Stimulated activated CD8-positive, alpha-beta memory T cell treated with anti-CD3 and anti-CD28 coated beads, Interleukin-4, amount 100 ng/mL, for 48 hours (primary cell): ENCODE measurements at places on chromosomes 6 and 20.

GRCh38 chr6:12546410-12547002 is 170.1 kb upstream of the PHACTR1 start:
- no peak for DNase-seq

DNA sequence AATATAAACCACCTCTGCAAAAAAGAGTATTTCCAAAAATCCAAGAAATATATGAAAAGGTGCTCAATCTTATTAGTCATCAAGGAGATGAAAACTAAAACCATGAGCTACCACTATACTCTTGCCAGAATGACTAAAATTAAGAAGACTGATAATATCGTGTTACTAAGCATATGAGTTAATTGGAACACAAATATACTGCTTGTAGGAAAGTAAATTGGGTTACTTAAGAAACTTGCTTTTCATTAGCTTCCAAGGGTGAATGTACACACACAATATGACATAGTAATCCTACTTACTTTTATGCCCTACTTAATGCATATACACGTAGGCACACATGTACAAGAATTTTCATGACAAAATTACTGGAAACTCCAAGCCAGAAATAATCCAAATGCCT is 3.4 kb downstream of the THEMIS start:
- DNase-seq: no peak

GRCh38 chr20:25989196-25989595 is 292.5 kb upstream of the ZNF337 start:
- DNase-seq: no peak

GRCh38 chr20:52382933-52383332 is 191.4 kb upstream of the ZFP64 start:
- no peak for DNase-seq

DNA sequence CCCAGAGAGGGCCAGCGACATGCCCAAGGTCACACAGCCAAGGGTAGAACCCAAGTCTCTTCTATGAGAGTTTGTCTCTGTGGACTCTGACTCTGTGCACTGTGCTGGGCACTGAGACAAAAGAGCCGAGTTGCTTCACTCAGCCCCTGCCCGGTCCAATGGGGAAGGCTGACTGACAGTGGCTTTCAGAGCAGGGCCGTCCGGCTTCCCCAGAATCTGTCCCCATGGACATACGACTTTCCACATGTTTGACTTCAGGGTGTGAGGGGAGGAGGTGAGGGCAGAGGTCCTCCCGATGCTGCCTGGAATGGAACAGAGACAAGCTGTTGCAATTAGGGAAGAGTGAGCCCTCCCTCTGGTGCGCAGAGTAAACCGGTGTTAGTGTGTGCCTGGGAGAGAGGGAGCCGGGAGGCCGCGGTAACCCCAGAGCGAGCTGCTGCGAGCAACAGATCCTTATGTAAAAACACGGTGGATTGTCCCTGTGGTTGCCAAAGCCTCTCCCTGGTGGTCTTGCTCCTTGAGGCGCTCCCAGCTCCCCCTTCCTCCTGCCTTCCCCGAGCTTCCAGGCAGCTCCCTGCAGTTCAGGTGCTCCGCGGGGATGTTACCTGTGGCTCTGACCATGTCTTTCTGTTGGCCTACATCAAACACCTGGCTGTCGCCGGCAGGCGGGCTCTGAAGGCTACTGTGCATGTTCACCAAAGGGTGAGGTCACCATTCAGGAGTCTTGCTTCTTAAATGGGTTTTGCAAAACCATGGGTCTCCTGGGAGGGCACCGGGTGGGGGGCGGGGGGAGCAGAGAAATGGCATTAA is 672 bp downstream of the SIRPA start:
- no peak for DNase-seq

GRCh38 chr20:33567949-33568348 is 78.1 kb downstream of the CBFA2T2 start:
- DNase-seq: no peak

GRCh38 chr6:14192216-14192788 is 74.7 kb downstream of the CD83 start:
- no peak for DNase-seq
